ENCODE measurements at places on chromosomes 12 and 14.

DNA sequence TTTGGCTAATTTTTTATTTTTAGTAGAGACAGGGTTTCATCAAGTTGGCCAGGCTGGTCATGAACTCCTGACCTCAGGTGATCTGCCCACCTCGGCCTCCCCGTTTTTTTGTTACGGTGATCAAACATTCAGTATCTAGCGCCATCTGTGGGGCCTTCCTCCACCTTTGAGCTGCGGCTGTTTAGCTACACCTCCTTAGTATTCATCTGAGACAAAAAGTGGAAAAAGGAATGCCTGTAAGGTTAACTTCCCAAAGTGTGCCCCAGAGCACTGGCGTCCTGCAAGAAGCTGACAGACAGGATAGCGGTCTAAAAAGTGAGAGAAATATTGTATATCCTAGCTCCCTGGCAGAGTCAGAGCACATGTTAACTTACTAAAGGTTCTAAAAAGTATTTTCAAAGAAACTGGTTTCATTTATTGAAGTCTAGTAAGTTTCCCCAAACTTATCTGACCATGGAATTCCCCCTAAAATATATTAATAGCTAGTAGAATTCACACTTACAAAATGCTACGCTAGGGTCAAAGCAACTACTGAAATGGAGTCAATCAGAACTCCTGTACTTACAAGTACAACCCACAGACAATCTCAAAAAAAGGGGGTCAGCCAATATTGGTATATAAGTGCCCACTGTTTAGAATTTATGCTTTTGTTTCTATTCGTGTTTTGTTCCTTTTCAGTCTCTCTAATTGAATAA lies 59.1 kb downstream of the DUSP16 start:
- DNase-seq, result no peak

DNA sequence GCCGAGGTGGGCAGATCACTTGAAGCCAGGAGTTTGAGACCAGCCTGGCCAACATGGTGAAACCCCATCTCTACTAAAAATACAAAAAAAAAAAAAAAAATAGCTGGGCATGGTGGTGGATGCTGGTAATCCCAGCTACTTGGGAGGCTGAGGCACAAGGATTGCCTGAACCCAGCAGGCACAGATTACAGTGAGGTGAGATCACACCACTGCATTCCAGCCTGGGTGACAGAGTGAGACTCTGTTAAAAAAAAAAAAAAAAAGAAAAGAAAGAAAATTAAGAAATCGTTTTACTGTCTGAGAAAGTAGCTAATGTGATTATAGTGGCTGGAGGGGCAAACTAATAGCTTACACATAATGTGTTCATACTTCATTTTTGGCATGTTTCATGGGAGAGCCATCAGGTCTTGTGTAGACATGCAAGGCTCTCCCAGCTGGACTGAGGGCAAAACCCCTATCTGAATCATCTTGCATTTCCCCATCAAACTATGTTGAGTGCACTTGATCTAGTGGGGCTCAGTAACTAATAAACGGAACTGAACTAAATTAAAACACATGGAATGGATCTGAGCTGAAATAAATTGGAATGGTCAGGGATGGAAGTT lies 16.2 kb downstream of the KIF21A start:
- no peak for DNase-seq

GRCh38 chr14:41749429-41749828 lies 142.8 kb downstream of the LRFN5 start:
- DNase-seq, result no peak

DNA sequence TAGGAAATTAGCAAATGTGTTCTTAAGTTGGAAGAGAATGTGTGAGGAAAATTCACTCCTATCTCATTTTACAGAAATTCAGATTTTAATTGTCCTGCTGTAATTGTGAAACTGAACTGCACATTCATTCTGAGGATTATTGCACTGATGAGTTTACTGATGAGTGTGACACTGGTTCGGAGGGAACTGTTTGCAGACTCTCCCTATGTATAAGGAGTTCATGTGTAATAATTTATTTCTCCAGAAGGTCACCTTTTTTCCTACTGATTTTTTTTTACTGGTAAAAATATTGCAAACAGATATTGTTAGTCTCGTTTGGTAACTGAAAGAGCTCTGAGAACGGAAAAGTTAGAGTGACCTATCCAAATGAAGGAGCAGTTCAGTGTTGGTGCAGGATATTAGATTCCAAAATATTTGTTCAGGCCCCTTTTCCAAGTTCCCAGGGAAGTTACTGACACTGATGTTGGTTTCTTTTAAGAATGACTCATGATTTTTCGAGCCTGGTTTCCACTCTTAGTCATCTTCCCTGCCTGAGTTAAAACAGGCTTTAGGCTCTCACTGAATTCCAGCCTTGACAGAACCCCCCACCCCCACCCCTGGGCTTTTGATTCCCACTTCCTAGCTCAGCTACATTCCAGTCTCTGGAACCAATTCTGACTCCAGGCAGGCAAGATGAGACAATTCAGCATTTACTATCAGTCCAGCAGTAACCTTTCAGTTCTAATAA lies 18.4 kb downstream of the ANO6 start:
- peak; percentile 65 for DNase-seq

DNA sequence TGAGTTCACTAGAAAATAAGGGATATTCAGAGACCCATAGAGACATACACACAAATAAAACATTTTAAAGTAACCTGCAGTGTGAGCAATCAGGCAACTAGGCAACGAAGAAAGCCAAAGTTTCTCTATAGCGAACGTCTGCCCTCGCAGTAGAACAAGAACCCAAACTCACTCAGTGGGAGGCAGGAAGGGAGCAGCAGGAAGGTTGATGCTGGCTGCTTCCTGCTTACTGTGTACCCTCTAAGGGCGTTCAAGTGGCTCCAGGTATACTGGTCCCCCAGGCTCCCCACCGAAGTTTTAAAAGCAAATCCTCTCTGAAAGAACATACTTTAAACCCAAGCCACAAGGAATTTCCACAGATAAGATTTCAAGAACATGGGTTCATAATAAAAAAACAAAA lies 249.3 kb downstream of the FOXN3 start:
- no peak for DNase-seq

DNA sequence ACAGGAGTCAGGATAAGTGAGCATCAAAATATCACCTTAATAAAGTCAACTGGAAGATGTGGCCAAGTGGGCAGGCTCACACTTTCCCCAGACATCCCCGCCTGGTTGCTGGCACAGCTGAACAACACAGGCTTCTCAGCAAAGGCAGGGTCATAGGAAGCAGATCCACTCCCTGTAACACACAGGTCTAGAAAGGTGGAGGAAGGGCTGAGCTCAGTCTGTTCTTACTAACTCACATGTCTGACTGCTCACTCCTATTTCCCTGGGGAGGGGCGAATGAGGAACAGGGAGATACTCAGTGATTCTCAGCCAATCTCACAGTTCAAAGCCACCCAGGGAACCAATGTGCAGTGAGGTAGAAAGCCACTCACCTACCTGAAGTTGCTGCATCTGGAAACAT lies 45.0 kb upstream of the AMN1 start:
- no peak for DNase-seq

DNA sequence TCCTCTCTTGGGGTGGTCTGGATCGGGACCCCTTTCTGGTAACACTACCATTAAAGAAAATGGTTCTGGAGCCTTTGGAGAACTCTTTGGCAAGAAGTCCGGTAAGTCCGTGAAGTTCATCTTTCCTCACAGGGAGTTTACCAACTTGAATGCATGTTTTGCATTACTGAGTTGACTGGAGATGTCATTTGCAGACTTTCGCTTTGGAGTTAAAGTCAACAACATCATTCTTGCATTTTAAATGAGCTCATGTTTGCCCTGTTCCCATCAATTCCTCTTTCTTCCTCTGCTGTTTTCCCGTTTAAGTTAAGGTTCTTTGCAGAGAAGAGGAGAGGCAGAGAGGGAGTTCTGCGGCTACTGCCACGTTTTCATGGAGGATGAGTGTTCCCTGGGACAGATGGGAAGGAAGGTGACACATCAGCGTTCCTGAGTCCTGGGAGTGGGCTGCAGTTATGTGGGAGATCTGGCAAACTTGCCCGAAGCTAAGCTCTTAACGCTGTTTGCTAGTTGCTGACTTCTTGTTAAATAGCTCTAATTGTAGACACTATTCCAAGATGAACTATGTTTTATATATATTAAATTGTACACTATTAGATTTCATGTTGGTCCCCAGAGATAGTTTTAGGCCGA lies 18.8 kb upstream of the PRICKLE1 start:
- no peak for DNase-seq

- no peak for DNase-seq
Measured at GRCh38 chr14:62663456-62663821, 381.8 kb downstream of the KCNH5 start.

DNA sequence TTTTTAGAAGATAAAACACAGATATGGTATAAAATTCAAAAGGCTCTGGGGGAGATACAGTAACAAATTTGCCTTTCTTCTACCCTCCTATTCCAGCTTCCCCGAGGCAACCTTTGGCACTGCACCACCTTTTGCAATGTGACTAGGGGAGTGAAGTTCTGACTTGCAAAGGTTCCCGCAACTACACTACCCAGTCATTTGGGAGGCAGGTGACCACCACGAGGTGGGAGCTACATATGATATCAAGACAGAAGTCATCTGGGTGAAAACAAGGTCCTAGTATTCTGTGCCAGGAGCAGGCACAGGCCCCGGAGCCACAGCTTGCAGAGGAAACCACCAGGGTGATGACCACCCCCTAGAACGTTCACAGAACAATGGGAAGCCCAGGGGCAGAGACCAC lies 141.5 kb downstream of the TTC7B start:
- DNase-seq, result no peak

- no peak for DNase-seq
Measured at GRCh38 chr14:99320105-99320572, 48.1 kb upstream of the BCL11B start.

GRCh38 chr14:45678163-45678562 lies 425.2 kb upstream of the MIS18BP1 start:
- no peak for DNase-seq

DNA sequence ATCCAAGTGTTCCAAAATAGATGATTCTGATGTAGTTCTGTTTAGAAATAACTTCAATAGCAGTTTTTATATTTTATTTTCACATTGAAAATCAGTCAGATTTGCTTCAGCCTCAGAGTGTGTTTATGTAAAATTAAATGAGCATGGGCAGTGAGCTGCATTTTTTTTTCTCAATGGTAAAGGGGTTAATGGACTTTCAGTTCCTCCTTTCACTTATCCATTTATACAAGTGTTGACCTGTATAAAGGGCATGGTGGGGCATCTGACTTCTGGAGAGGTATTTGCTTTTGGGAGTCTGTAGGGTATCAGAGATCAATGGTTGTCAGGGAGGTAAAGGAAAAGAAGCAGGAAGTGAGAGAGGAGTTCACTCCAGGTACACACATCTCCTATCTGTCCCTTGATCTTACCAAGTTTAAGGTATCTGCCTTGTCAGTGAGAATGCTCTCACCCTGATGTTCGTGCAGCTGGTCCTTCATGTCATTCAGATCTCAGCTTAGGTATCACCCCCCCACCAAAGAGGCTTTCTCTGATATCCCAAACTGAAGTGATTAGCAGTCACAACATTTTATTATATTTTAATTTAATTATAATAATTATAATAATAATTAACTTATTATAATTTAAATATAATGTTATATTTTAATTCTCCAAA lies 181.6 kb upstream of the LMNTD1 start:
- no peak for DNase-seq

GRCh38 chr14:85344171-85344570 lies 185.8 kb upstream of the FLRT2 start:
- DNase-seq, result no peak

DNA sequence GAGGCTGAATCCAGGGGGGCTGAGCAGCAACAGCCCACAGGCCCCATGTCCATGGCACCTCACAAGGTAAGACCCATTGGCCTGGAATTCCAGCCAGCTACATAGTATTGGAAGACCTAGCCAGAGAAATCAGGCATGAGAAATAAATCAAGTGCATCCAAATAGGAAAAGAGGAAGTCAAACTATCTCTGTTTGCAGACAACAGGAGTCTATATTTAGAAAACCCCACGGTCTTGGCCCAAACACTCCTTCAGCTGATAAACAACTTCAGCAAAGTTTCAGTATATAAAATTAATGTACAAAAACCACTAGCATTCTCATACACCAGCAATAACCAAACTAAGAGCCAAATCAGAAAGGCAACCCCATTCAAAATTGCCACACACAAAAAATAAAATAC lies 16.9 kb downstream of the PDE6H start:
- DNase-seq, result no peak

GRCh38 chr12:59637692-59638070 lies 41.9 kb downstream of the SLC16A7 start:
- no peak for DNase-seq

- no peak for DNase-seq
Measured at GRCh38 chr14:26917086-26917485, 319.3 kb upstream of the NOVA1 start.

GRCh38 chr12:48866052-48866711 lies 512 bp upstream of the RND1 start:
- no peak for DNase-seq

DNA sequence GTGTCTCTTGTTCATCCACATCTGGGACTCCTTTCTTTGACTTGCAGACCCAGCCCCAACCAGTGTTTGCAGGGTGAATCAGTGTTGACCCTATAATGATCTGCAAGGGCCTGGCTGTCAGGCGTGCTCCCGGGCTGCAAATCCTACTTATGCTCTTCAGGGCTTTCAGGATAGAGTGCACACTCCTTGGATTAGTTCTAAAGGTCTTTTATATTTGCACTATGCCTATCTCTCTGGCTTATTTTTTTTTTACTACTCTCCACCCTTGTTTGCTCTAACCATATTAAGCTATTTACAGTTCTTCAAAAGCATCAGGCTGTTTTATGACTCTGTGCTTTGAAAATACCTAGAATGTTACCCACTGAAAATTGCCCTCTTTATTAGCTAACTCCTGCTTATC lies 4.3 kb upstream of the PRICKLE1 start:
- no peak for DNase-seq

DNA sequence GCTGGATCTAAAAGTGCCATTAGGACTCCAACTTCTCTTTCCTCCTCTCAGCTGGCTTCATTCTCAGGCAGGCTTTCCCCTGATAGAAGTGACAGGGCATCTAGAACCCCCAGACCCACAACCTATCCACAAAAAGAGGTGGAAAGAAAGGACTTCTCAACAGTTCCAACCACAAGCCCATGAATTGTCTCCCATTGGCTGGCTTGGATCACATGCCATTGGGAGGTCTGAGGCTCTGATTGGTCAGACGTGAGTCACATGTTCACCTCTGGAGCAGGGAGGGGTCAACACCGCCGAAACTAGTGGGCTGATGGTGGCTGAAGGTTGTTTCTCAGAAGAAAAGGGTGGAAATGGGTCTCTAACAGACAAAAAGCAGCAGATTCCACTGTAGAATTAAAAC lies 47.2 kb downstream of the DRAM1 start:
- DNase-seq, result no peak
